Osteoblast (primary cell): ENCODE measurements at places on chromosomes 12 and 14. TPM values are rescaled to one million over a fixed set of nuclear protein-coding genes. Genes with fewer than 3 reads are reported as not detected.

GRCh38 chr14:94346841-94347240 lies 23.7 kb upstream of the SERPINA6 start:
- no peaks in the 10 kb centered on the region for H3K36me3 ChIP-seq
- H3K27ac ChIP-seq: no peak overlapping the region
- no peaks in the 10 kb centered on the region for H3K27me3 ChIP-seq
- no peak overlapping the region for H3K4me3 ChIP-seq
- H3K4me1 ChIP-seq: peaks cover 28% of the 10 kb centered on the region

GRCh38 chr12:122088179-122088810 lies 9.7 kb downstream of the MLXIP start:
- peak overlapping the region; percentile 35 for H3K27ac ChIP-seq
- no peak overlapping the region for H3K4me3 ChIP-seq
- H3K4me1 ChIP-seq: peaks cover 38% of the 10 kb centered on the region
- H3K27me3 ChIP-seq: no peaks in the 10 kb centered on the region

Gene PIK3C2G
- total RNA-seq: not detected in 2 replicates

DNA sequence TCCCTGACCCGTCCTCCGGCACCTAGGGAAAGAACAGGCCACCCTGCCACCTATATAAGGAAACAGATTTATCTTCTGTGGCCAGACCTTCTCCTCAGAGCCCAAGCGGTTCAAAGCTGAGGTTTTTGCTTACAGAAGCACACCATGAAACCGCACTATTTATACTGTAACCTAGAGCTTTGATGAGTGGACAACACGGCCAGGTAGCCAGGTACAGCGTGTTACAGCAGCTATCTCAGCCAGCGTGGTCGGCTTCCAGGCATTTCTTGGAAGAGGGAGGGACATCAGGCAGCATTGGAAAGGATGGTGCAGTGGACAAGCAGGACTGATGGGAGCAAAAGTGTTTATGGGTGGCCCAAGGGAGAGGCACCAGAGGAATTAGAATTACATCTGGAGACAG lies 34.4 kb downstream of the TTC7B start:
- H3K27me3 ChIP-seq: no peaks in the 10 kb centered on the region
- H3K4me1 ChIP-seq: peaks cover 12% of the 10 kb centered on the region
- H3K27ac ChIP-seq: no peak overlapping the region
- H3K36me3 ChIP-seq: peaks cover 7% of the 10 kb centered on the region
- no peak for DNase-seq
- no peak overlapping the region for H3K4me3 ChIP-seq

Gene CPNE6
- not detected in 2 replicates for total RNA-seq

GRCh38 chr12:20212658-20213555 lies 155.4 kb upstream of the PDE3A start:
- H3K27ac ChIP-seq: peak overlapping the region; percentile 84
- peak overlapping the region; percentile 51 for H3K4me3 ChIP-seq
- H3K27me3 ChIP-seq: no peaks in the 10 kb centered on the region
- peak; percentile 86 for DNase-seq
- H3K36me3 ChIP-seq: no peaks in the 10 kb centered on the region

- peak overlapping the region; percentile 36 for H3K4me3 ChIP-seq
- no peaks in the 10 kb centered on the region for H3K27me3 ChIP-seq
- no peaks in the 10 kb centered on the region for H3K36me3 ChIP-seq
- H3K4me1 ChIP-seq: peaks cover 21% of the 10 kb centered on the region
Observed at GRCh38 chr12:92065018-92065499, 80.6 kb downstream of the BTG1 start.

Gene SPRYD3
- total RNA-seq: 25.6 and 26.8 TPM in 2 replicates

DNA sequence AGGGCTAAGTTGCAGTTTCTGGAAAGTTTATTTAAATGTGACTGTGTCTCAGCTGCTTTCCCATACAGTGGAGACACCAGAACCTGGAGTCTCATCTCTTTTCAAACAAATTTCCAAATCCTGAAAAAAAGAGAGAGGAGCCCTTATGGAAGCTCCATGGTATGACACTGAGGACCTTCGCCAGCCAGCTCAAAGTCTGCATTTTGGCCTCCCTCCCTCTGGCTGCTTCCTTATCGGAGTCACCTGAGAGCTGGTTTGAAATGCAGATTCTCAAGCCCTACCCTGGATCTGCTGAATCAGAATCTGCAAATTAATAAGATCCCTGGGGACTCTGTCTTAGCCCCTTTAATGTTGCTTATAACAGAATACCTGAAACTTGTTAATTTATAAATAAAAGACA lies 21.7 kb upstream of the JDP2 start:
- DNase-seq: no peak
- no peaks in the 10 kb centered on the region for H3K36me3 ChIP-seq
- peaks cover 4% of the 10 kb centered on the region for H3K27me3 ChIP-seq
- H3K27ac ChIP-seq: no peak overlapping the region
- H3K4me1 ChIP-seq: peaks cover 3% of the 10 kb centered on the region

DNA sequence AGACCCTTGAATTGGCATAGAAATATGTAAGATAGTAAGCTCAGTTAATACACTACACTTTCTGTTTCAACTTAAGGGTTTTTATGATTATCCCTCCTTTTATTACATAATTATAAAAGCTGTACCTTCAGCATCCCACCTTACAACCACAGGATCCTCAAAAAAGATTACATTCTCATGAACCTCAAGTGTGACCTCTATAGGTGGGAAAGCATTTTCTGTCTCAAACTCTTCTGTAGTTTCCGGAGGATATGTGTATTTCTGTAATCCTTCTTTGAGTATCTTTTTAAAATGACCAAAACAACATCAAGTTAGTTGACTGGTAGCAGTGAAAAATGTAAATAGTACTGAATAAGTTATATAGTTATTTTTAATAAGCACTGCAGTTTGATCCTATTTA lies 75.9 kb downstream of the DNAI7 start:
- H3K36me3 ChIP-seq: no peaks in the 10 kb centered on the region
- H3K27ac ChIP-seq: no peak overlapping the region
- no peaks in the 10 kb centered on the region for H3K27me3 ChIP-seq
- DNase-seq: no peak
